Astrocyte of the hippocampus (primary cell): ENCODE measurements at places on chromosomes 12 and 14.
A peak's percentile ranks its signal among the peaks of the same experiment; 100 is the strongest.

DNA sequence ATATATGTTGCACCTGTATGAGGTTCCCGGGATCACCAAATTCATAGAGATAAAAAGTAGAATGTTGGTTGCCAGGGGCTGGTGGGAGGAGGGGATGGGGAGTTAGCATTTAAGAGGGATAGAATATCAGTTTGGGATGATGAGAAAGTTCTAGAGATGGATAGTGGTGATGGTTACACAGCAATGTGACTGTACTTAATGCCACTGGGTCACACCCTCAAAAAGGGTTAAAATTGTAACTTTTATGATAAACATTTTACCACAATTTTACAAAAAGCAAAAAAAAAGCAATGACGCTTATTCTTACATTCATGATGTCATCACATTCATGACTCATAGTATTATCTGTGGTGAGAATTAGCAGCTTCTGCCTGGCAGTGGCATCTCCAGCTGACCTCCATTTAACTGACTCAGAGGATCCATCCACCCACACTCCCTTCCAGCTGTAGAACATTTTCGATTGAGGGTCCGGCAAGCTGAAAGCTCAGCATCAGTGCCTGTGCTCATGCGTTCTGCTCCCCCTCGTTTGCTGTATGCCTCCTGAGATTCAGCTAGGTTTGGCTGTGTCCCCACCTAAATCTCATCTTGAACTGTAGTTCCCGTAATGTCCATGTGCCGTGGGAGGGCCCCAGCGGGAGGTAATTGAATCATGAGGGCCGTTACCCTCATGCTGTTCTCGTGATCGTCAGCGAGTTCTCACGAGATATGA is 64.8 kb upstream of the TMEM260 start:
- no peak for DNase-seq

DNA sequence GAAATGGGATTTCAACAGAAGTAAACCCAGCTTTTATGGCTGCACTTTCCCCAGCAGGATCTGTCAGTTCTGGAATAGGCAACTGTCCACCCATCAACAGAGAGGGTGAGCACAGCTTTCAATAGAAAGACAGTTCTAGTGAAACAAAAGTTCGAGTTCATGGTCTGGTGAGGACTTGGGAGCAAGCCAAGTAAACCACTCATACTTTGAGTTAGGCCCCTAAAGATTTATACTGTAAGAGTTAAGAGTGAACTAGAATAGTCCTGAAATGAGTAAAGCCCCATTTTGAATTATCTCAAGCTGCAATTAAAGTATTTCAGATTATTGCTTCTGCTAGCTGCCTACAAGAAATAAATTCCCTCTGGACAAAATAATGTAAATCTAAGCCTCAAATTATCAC is 82.6 kb downstream of the METTL25 start:
- DNase-seq: peak; percentile 4

- DNase-seq: no peak
Measured at GRCh38 chr12:71671816-71672215, 7.7 kb downstream of the THAP2 start.

GRCh38 chr14:21092273-21093011 is 6.0 kb downstream of the ZNF219 start:
- peak; percentile 91 for DNase-seq

DNA sequence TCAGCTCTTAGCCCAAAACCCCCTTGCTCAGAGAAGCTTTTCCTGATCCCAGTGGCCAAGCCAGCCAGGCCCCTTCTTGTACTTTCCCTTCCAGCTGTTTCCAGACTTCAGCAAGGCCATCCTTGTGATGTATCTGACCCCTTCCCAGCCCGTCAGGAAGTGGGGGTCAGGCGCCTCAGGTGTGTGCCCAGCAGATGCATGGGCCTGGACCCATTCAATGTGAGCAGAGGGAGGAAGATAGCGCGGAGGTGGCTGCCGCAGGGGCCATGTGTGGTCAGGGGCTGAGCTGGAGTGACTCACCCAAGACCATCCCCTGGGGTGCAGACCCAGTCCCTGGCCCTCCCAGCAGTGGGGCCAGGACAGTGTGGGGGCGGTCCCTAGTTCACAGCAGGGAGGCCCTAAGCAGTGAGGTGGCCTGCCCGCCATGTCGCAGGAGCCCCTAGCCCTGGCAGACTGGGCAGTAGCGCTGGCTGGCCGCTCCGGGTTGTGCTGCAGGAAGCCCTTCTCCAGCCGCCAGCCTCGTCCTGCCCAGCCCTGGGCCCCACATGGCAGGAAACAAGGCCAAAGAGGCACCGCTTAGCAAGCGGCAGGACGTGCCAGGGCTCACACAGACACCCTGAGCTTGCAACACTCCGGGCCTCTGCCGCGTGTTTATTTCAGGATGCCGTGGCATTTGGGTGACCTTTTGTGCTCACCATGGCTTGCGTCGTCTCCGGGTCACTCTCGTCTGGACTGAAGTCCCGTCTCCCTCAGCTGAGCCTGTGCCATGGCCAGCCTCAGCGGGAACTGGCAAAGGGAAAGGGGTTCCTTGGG is 12.0 kb downstream of the ADSS1 start:
- peak; percentile 44 for DNase-seq
